Effector CD8-positive, alpha-beta T cell (primary cell): ENCODE measurements at places on chromosomes 3 and 15.

- DNase-seq: no peak
Observed at GRCh38 chr3:177341736-177342419, 144.6 kb upstream of the TBL1XR1 start.

- no peak for DNase-seq
Observed at GRCh38 chr15:92902737-92903593, 2.8 kb downstream of the CHD2 start.

DNA sequence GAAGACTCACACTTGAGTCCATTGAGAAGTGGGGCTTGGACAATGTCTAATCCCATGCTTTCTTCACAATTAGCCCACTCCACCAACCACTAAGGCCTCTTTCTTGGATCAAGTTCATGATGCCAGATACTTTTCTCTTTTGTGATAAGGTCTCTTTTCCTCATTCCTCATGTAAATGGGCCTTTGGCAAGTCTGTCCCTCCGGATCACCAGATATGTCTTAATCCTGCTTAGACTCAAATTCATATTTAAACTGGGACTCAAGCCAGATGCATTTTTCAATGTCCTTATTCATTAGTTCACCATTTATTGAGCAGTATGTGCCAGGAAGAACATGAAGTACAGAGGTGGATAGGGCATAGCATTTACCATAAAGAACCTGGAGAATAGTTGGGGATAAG lies 671.1 kb downstream of the TBL1XR1 start:
- no peak for DNase-seq

DNA sequence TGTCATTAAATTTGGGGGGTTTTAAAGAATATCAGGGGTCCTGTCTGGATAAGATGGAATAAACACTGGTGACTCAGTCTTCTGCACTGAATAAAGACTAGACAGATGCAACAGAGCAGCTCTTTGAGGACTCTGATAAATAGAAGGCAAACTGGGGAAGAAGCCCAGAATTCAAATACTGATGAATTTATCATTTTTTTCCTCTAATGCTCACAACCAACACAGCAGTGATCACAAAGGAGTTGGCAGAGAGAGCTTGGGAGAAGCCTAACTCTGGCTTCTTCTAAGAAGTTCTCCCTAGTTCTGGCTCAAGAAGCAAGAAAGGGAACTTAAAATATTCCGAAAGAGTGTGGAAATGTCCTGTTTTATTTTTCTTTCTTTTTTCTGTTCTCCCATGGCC lies 597.8 kb downstream of the FGF12 start:
- DNase-seq: no peak

GRCh38 chr3:11481556-11481955 lies 162.2 kb downstream of the VGLL4 start:
- DNase-seq: no peak

DNA sequence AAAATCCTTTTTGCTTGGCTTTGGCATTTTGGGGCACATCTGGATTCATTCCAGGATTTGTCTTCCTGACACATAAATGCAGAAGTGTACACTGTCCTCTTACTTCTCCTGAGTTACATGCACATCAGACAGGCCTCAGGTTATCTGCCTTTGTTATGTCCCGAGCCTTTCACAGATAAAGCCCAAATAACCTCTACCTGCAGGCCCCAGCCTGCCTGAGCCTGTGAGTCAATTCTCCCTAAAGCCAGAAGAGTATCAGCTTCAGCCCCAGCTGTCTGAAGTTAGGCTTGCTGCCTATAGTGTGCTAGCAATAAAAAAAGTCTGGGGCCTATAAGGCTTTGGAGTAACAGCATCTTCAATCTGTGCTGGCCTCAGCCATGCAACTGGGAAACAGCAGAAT lies 17.7 kb upstream of the GSK3B start:
- DNase-seq: no peak

- no peak for DNase-seq
Observed at GRCh38 chr3:130948001-130948773, 54.3 kb downstream of the ATP2C1 start.

DNA sequence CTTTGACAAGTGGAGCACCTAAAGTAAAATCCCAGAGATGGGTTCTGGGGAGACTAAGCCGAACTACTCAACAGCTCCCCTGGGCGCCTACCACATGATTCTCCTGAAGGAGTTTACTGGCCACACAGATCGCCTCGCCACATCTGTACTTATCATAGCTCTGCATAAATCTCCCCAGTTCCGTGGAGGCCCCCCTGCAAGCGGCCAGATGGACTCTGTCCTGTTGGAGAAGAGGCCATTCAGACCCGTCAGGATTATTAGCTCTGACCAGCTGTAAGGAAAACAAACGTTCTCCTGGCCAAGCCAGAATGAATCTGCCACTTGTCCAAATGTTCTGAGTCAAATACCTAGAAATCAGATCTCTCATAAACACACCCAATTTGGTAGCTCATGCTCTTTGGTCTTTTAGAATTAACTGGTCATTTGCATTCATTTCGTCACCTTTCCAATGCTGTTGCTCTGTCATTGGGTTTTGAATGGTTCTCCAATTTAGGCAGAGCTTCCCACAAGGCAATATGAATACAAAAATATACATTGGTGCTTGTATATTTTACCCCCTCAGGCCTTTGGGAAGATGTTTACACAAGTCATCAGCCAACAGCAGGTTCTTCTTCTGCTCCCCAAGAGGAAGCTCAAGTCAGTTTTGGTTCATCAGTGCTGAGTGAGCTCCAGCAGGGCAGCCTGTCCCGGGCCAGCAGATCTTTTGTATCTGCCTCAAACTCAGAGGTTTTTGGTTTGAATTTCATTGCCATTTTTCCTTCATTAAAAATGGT lies 124.5 kb downstream of the THSD4 start:
- DNase-seq: no peak

- DNase-seq: no peak
Observed at GRCh38 chr15:58510715-58511598, 79.2 kb downstream of the LIPC start.

DNA sequence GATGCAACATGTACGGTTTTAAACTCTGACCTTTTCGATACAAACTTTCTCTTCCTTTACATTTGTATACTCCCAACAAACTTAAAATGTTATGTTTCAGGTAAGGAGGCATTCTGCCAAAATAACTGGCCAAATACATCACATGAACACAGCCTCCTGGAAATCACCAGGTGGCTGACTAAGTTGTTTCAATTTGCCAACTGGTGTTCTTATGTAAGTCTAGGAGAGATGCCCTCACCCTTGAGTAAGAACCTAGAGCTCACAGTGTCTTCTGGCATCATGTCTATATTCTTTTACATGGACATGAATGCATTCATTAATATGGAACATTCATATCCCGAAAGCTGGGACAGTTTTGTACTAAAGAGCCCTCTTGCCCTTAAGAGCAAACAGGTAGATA lies 341.1 kb upstream of the NR2F2 start:
- DNase-seq: no peak

GRCh38 chr15:99387421-99388168 lies 136.3 kb downstream of the LRRC28 start:
- DNase-seq: no peak

DNA sequence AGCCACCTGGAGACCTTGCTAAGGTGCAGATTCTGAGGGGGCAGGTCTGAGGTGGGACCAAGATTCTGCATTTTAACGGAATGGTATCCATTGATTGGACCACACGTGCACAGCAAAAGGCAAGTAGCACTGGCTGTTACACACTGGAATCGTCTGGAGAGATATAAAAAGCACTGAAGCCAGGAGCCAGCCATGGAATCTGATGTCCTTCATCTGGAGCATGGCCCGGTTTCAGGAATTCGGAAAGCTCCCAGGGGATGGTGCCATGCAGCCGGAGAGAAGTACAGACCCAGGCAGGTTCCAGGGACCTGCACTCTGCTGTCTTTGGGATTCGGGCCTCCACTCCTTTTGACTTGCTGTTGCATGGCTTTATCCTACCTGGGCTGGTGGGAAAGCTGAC lies 28.8 kb upstream of the PRR20G start:
- DNase-seq: no peak

DNA sequence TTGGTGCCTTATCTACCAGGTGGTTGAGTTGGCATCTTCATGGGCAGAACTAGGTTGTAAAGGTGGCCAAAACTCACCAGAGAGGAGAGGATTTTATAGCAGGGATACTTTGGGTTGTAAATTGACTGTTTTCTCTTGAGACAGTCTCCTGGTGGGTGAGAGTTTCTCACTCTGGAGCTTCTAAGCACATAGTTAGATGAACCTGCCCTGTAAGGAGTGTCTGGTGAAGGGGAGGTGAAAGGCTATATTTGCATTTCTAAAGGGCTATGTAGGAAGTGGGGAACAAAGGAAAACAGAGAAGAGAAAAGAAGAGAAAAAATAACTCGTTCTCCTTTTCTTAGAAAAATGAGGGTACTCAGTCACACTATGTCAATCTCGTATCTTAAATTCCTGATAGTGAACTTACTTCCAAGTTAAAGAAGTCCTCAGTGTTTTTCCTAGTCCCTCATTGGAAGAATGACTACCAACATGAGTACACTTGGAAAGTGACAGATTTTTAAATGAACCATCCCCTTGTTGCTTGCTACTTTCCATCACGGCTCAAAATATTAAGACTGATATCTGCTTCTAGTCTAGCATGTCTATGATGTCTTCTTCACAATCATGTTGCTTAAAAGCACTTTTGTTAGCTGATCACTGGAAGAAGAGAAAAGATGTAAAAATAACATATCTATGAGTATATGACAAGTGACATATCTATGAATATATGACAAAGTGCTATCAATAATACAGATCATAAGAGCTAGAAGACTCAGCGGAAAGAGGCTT lies 113.8 kb upstream of the P2RY1 start:
- no peak for DNase-seq

DNA sequence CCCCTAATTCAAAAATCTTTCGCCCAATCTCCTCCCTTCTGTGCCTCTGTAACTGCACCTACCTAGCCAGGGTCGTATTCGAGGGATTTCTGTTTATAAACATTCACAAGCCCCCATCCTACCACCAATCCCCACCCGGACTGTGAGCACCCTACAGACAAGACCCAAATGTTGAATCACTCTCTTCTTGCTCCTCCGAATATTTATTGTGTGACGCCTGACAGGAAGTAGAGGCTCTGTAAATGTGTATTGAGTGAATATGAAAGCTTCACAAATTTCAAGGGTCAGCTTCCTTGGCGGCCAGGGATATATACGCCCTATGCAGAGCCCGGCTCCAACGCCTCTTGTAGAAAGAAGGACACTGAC lies 1.6 kb downstream of the BDH1 start:
- no peak for DNase-seq

- DNase-seq: peak; percentile 20
Observed at GRCh38 chr15:90869601-90870353, 1.4 kb downstream of the FURIN start.

- no peak for DNase-seq
Observed at GRCh38 chr3:58670506-58671135, 4.0 kb upstream of the FAM3D start.

GRCh38 chr3:47158208-47158607 lies 5.7 kb downstream of the SETD2 start:
- no peak for DNase-seq

- DNase-seq: no peak
Observed at GRCh38 chr15:38624244-38625205, 59.9 kb upstream of the RASGRP1 start.

DNA sequence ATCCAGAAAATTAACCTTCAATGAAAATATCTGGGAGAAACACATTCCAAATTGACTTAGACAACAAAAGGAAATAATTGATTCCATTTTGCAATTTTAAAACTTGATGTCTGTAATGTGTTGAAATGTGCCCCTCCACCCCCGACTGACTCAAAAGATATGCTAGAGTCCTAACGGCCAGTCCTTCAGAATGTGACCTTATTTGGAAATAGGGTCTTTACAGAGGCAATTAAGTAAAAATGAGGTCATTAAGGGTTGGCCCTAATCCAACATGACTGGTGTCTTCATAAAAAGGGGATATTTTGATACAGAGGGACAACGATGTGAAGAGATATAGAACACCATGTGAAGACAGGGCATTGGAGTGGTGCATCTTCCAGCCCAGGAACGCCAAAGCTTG lies 153.9 kb downstream of the PDZRN3 start:
- no peak for DNase-seq

GRCh38 chr15:29143293-29143692 lies 126.3 kb downstream of the NSMCE3 start:
- DNase-seq: no peak

DNA sequence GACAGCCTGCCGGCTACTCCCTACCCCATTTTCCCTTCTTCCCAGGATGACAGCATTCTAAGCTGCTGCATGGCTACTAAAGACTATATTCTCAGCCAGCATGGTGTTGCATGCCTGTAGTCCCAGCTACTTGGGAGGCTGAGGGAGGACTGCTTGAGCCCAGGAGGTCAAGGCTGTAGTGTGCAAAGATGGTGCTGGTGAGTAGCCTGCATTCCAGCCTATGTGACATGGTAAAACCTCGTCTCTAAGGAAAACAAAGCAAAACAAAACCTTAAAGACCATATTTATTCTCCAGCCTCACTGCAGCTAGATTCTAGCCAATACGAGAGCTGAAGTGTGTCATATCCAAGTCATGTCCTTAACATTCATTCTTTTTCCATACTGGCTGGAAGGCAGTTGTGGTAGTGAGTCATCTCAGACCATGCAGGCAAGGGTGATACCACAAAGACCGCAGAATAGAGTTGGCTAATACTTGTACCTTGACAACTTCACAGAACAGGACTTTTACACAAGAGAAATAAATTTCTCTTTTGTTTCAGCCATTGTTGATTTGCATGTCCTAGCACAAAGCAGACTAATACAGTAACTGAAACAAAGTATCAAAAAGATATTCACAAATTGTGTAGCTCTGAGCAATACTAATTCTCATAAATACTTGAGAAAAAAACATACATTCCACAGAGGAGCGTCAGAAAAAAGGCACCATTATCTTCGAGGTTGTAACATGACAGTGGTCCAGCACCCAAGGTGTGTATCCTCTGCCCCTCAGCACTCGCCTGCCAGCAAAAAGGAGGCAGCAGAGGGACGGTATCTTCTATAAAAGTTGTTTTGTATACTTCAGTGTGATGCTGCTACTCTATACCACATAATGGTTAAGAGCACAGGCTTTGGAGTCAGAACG lies 14.8 kb downstream of the PBRM1 start:
- DNase-seq: no peak

DNA sequence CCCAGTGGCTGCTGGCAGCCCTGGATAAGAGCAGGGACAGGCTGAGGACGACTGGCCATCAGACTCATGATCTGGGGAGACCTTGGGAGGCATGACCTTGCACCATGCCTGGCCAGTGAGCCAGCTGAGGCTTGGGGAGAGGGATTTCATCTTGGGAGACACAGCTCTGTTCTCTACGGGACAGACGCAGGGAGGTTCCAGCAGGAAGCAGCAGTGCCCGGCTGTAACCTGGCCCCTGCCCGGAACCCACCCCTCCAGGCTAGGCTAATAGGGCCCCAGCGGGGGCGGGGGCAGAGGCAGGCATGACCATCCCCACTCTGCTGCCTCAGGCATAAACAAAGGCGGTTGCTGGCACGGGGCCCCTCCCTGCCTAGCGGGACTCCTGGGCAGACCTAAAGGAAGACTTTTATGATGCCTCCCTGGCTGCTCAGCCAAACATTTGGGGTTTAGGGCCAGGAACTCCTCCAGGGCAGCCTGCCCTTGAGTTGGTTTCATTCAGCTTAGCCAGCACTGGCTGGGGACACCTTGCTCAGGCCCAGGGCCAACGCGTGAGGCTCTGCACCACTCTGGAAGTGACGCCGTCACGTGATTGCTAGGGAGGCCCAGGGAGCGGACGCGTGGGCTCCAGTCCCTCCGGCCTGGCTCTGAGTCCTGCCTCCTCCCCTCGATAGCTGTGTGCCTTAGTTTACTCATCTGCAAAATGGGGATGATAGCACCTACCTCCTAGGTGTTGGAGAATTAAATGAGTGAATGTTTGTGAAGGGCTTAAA lies 27.6 kb downstream of the HDAC11 start:
- DNase-seq: no peak
